ENCODE measurements at places on chromosomes 2 and 18.

DNA sequence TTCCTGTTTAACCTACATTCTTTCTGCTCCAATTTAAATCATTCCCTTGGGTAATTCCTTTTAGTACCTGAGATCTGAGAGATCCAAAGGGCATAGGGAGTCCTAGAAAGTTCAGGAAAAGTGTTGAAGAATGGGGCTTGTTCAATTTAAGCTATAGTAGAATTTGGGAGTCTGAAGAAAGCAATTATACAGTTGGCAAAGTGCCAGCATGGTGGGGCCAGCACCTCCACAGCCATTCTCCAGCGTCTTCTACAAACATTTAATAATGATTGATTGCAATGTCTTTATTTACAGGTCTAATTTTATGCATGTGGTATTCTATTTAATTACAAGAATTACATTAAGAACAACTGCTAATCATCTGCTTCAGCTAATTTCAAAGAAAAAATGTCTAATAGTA, 957.7 kb upstream of the GYPC start:
- DNase-seq = no peak

GRCh38 chr2:27552941-27553340, 29.9 kb upstream of the ZNF512 start:
- no peak for DNase-seq

GRCh38 chr18:8661754-8662559, 43.4 kb upstream of the MTCL1 start:
- DNase-seq = no peak

- no peak for DNase-seq
These were observed 10.4 kb upstream of the CAVIN2 start for GRCh38 chr2:191857259-191857805.

GRCh38 chr2:96804986-96805385, 11.1 kb upstream of the CNNM3 start:
- no peak for DNase-seq

- DNase-seq = no peak
These were observed 13.7 kb downstream of the CHST10 start for GRCh38 chr2:100403722-100404121.

DNA sequence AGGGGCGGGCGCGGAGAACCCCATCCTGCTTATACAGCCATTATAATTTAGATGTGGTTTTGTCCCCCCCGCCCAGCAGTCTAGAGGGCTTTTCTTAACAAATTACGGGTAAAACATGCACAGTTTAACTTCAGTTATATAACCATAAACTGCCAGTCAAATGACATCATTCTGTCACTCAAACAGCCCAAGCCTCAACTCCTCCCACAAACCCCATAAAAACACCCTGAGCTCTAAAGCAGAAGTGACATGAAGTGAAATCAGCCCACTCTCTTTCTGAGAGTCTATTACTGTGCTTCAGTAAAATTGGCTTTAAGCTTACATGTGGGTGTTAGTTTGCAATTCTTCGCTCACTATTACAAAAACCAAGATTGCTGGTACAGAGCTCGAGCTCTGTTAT, 705.1 kb upstream of the GCFC2 start:
- DNase-seq = no peak

- no peak for DNase-seq
These were observed 65.4 kb downstream of the PLA2R1 start for GRCh38 chr2:159996792-159997546.

GRCh38 chr2:158113741-158114295, 12.1 kb downstream of the UPP2 start:
- DNase-seq = no peak
